RCC 7860 (cell line): ENCODE measurements at places on chromosomes 6 and 20.

DNA sequence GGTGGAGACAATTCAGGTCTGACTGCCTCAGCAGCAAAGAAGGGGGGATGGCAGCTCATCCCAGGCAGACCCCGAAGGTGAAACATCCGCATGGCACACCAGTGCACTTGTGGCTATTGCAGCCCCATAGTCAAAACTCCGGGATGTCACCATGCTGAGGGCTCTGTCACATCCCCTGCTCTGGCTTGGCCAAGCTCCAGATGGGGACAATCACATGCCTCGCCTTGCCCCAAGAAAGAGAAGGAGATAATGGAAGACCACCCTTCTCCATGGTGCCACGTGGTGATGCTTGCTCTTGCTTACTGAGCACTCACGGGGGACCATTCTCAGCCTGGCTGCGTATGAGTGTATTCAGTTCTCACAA, 60.2 kb downstream of the RBM38 start:
- DNase-seq, result no peak

DNA sequence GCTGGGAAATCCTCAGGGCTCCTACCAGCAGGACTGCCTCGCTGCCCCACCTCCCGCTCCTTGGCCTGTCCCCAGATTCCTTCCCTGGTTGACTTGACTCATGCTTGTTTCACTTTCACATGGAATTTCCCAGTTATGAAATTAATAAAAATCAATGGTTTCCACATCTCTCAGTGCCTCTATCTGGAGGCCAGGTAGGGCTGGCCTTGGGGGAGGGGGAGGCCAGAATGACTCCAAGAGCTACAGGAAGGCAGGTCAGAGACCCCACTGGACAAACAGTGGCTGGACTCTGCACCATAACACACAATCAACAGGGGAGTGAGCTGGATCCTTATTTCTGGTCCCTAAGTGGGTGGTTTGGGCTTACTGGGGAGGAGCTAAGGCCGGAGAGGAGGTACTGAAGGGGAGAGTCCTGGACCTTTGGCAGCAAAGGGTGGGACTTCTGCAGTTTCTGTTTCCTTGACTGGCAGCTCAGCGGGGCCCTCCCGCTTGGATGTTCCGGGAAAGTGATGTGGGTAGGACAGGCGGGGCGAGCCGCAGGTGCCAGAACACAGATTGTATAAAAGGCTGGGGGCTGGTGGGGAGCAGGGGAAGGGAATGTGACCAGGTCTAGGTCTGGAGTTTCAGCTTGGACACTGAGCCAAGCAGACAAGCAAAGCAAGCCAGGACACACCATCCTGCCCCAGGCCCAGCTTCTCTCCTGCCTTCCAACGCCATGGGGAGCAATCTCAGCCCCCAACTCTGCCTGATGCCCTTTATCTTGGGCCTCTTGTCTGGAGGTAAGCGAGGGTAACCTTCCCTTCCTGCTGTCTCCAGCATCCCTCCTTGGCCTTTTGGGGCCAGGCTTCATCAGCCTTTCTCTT, at the start of gene CFB:
Gene CFB (plus strand): TSS at position 589 of the 863 bp plus-strand sequence. CDS start 127 bp downstream, at position 716.
- peak; percentile 66 for DNase-seq

GRCh38 chr6:27101824-27102223, 145.7 kb upstream of the PRSS16 start:
- no peak for DNase-seq

DNA sequence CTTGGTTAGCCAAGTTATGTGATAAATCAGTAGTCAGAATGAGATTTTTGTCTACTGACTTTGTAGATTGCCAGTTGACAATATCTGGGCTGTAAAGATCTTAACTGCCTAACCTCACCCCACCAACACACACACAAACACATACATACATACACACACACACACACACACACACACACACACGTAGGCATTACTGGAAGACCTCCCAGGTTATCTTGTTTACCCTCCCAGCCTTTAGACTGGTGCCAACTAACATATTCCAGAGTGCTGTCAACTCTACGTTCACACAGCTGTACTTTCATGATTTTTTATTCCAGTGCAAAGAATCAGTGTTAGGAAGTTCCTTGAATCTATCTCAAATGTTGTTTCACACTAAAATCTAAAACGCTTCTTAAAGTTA, 38.9 kb downstream of the BMP5 start:
- DNase-seq, result no peak

- no peak for DNase-seq
These were observed 7.7 kb downstream of the NCOA6 start for GRCh38 chr20:34817801-34818200.

- DNase-seq, result no peak
These were observed 27.8 kb downstream of the RGS17 start for GRCh38 chr6:153103319-153103655.

GRCh38 chr20:15564981-15565380, 1008.3 kb downstream of the KIF16B start:
- DNase-seq, result no peak

- no peak for DNase-seq
These were observed 6.6 kb downstream of the NAPB start for GRCh38 chr20:23414526-23415188.

GRCh38 chr6:130811932-130812331, 15.3 kb upstream of the SMLR1 start:
- no peak for DNase-seq

GRCh38 chr20:3177746-3178485, 4.6 kb upstream of the LZTS3 start:
- DNase-seq, result no peak
